ENCODE measurements at places on chromosomes 13 and 19.

DNA sequence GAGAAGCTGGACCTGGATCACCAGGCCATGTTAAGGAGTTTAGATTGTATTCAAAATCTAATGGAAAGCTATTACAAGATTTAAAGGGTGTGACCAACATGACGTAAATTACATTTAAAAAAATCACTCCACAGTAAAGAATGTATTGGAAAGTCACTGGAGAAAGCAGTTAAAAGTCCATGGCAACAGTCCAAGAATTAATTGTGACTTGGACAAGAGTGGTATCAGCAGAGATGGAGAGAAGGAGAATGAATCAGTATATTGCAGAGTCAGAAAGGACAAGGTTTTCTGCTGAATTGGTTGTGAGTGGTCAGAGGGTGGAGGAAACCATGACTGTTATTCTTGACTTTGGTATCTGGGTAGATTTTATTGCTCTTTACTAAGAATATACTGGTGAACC is 535.1 kb upstream of the SLITRK1 start:
- DNase-seq, result no peak

- no peak for DNase-seq
Measured at GRCh38 chr19:34666958-34667265, 10.0 kb downstream of the SCGB2B2 start.

GRCh38 chr19:39297931-39298634 is 1.9 kb downstream of the IFNL1 start:
- no peak for DNase-seq

DNA sequence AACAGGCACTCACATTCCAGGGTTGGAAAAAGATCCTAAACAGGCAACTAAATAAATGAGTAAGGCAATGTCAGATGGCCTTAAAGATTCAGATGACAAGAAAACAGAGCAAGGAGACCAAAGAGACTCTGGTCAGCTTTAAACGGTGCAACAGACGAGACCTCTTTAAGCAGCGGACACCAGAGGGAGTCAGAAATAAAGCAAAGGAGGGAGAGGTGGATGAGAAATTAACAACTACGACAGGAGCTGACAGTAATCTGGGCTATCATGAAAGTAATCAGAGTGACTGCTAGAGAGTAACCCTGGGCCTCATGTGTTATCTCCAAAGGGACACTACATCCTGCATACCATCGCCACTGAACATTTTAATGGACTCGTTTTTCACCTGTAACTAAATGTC is 1.1 kb downstream of the ZNF550 start:
- DNase-seq, result no peak

- no peak for DNase-seq
Measured at GRCh38 chr19:57682226-57682766, 519 bp downstream of the ZNF551 start.

Measured in stimulated activated CD4-positive, alpha-beta T cell treated with anti-CD3 and anti-CD28 coated beads, Interleukin-1b, Interleukin-23, amount 100 ng/mL, for 1 hour (primary cell).